Fibroblast of lung (primary cell): ENCODE measurements at places on chromosomes 6 and 20. TPM values are rescaled to one million over a fixed set of nuclear protein-coding genes. Genes with fewer than 3 reads are reported as not detected.

Gene ZC2HC1B
- not detected in 2 replicates for total RNA-seq

Gene EFCAB8
- under 0.01 and 0.26 TPM in 2 replicates for total RNA-seq

Gene C20orf202
- under 0.01 TPM in 1 of 2 replicates, not detected in the other for total RNA-seq

Gene C20orf204
- 0.26 and 0.66 TPM in 2 replicates for total RNA-seq
